ENCODE measurements at places on chromosomes 16 and 17. TPM values are rescaled to one million over a fixed set of nuclear protein-coding genes. Genes with fewer than 3 reads are reported as not detected.

- H3K27me3 ChIP-seq, result no peaks in the 10 kb centered on the region
- H3K36me3 ChIP-seq, result no peaks in the 10 kb centered on the region
- DNase-seq, result peak; percentile 96
- H3K4me1 ChIP-seq, result peaks cover 22% of the 10 kb centered on the region
- peak within 1 kb of the TSS; percentile 59 for H3K4me3 ChIP-seq
Observed at GRCh38 chr17:50507871-50508572, at the start of gene MYCBPAP. MYCBPAP (plus strand) TSS chr17:50508439; CDS start chr17:50508675, 236 bp downstream.

GRCh38 chr17:48194097-48194550, 86.6 kb downstream of the SNX11 start:
- no peak overlapping the region for H3K4me3 ChIP-seq
- H3K36me3 ChIP-seq, result no peaks in the 10 kb centered on the region
- no peak for DNase-seq
- H3K27me3 ChIP-seq, result no peaks in the 10 kb centered on the region
- no peak overlapping the region for H3K27ac ChIP-seq
- peaks cover 7% of the 10 kb centered on the region for H3K4me1 ChIP-seq

- no peaks in the 10 kb centered on the region for H3K27me3 ChIP-seq
- H3K27ac ChIP-seq, result no peak overlapping the region
- no peaks in the 10 kb centered on the region for H3K36me3 ChIP-seq
Observed at GRCh38 chr17:38342886-38343607, 709 bp downstream of the GPR179 start.

The C16orf92 gene
- total RNA-seq, result not detected

The NETO2 gene
- 7.8 TPM for total RNA-seq

The ALDH3A1 gene
- 187 TPM for total RNA-seq

The TNK1 gene
- total RNA-seq, result 37.1 TPM

The WSCD1 gene
- 2.6 TPM for total RNA-seq

The ITGAX gene
- 6.7 TPM for total RNA-seq

The SPNS2 gene
- 27.7 TPM for total RNA-seq

The STX1B gene
- total RNA-seq, result 0.55 TPM

The ADAP2 gene
- total RNA-seq, result 4.6 TPM

The HOXB6 gene
- 150 TPM for total RNA-seq
